ENCODE measurements at places on chromosomes 7 and 10.

- DNase-seq: no peak
These were observed 88.8 kb downstream of the GSAP start for GRCh38 chr7:77327067-77327931.

DNA sequence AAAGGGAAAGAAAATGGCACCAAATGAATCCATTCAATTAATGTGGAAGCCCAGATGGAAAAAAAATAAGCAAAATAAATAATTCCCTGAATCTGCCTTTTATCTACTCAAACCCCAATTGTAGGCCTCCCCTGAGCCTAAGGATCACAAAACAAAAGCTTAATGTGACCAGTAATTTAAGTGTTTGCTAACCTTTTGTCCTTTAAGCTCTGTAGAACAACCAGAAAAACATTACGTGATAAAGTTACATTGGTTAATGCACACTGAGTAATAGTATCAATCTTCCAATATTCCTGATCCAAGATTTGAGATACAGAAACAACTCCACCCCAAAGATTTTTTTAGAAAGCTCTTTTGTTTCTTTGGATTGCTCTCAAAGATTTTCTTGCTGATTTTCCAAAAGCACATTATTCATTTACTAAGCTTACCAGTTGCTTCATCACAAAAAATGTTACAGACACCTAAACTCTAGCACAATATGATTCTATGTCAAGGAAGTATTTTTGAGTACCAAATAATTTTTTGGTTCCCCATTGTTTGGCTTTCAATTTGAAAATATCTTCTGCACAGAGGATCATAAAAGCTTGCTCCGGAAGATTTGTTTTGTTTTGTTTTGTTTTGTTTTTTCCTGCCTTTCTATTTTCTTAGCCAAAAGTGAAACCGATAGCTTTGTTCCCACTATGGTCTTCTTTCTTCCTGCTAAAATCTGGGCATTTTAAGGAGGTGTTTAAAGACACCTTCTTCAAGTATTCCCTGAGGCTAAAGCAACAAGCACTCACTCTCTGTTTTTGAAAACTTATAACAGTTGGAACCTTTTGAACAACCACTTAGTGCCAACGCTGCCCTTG lies 54.2 kb downstream of the TRIL start:
- DNase-seq: no peak

DNA sequence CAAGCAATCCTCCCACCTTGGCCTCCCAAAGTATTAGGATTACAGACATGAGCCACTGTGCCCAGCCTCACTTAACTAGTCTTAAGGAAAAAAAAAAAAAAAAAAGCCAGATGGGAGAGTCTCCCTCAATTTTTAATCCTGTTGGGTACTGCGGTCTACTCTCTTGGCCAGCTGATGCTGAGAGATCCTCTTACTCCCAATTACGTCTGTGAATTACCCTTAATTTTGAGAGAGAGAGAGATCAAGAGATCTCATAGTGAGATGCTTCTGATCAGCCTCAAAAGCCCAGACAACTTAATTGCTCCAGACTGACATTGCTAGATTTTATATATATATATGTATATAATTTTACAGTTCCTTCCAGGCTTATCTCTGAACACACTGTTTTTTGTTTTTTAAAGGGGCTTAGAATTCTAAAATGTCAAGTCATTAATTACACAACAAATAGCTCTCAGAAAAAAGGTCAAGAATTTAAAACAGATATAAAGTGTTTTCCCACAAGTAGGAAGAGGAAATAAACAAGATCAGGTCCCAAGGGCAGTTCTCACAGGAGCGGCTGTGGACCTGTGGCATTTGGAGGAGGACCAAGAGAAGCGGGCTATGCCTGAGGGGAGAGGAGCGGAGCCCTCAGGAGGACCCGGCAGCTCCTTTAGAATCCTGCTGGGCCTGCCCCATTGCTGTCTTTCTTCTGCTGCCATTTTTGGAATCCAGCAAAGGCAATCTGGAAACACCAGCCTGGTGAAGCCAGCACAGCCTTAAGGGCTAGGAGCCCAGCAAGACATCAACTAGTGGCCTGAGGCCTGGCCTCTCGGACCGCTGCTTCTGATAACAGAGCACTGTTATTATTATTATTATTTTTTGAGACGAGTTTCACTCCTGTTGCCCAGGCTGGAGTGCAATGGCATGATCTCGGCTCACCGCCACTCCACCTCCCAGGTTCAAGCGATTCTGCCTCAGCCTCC lies 30.1 kb downstream of the DENND2A start:
- DNase-seq: no peak

- no peak for DNase-seq
These were observed 28.4 kb downstream of the VSTM4 start for GRCh38 chr10:49086889-49087288.

- DNase-seq: no peak
These were observed 45.8 kb downstream of the HDAC9 start for GRCh38 chr7:18541181-18541870.

- no peak for DNase-seq
These were observed 220.5 kb downstream of the CDK14 start for GRCh38 chr7:90816511-90817142.

- DNase-seq: no peak
These were observed 593.8 kb upstream of the ANKRD30A start for GRCh38 chr10:36531621-36532020.

DNA sequence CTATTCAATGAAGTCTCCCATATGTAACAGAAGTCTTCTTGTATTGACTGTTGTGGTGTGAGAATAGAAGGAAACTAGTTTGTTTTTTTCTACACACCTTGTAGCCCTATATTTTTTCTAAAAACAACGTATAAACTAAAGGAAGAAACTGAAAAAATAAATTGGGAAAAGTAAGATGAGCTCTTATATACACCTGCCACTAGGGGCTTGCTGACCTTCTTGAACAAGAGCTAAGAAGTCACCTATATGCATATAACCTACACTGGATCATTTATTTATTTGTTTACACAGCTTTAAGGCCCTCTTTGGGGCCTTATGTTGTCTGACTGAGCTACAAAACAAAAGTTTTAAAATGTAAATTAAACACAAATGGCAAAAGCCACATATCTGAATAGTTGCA lies 383.0 kb downstream of the HPSE2 start:
- DNase-seq: no peak

DNA sequence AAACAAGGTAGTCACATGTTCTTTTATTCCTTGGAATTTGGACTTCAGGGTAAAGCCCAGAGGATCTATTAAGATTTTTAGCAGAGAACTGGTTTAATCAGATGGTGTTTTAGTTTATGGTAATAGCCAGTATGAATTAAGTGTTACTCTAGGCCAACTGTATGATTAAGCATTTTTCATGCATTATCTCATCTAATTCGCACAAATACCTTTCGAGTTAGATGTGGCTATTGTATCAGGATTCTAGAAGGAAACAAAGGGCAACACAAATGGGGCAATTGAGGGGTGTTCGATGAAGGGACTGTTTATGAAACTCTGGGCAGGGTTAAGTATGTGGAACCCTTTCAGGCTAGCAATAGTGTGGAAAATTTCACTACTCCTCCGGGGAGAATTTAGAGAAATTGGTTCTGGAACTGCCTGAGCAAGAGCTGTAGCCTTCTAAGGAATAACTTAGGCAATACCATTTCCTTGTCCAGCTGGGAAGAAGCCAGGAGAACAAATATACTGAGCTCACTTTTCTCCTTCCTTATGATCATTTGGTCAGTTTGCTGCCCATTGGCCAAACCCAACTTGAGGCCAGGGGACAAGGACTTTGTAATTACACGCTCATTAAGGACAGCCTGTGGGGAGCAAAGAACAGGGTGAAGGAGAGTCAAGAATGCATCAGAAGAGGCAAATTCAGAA lies 319.0 kb upstream of the FZD1 start:
- no peak for DNase-seq

GRCh38 chr7:149284343-149284742 lies 22.3 kb downstream of the ZNF783 start:
- no peak for DNase-seq

- no peak for DNase-seq
These were observed 1.5 kb downstream of the ZC3HAV1L start for GRCh38 chr7:139034336-139034735.

DNA sequence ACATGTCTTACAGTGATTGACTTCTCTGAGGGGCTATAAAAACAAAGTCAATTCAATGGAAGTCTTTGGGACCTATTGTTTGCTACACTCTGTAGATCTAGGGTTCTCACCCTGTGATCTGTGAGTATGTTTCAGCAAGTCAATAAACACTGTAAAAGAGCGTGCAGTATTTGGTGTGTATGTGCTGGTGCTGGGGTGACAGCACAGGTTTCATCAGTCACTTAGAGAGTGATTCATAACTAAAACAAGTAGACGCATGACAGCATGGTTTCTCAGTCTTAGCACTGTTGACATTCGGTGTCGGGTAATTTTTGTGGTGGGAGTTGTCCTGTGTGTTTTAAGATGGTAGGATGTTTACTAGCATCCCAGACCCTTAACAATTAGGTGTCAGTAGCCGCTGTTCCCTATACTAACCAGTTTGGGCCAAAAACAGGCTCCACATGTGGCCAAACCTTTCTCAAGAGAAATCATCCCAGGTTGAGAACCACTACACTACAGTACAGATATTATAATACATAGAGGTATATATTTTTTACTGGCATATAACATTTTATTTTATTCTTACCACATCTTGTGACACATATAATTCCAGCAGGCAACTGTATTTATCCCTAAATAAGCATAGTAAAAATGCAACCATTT lies 411.8 kb downstream of the ARL4A start:
- DNase-seq: no peak

- no peak for DNase-seq
These were observed 26.0 kb downstream of the LRRC18 start for GRCh38 chr10:48913674-48914073.

DNA sequence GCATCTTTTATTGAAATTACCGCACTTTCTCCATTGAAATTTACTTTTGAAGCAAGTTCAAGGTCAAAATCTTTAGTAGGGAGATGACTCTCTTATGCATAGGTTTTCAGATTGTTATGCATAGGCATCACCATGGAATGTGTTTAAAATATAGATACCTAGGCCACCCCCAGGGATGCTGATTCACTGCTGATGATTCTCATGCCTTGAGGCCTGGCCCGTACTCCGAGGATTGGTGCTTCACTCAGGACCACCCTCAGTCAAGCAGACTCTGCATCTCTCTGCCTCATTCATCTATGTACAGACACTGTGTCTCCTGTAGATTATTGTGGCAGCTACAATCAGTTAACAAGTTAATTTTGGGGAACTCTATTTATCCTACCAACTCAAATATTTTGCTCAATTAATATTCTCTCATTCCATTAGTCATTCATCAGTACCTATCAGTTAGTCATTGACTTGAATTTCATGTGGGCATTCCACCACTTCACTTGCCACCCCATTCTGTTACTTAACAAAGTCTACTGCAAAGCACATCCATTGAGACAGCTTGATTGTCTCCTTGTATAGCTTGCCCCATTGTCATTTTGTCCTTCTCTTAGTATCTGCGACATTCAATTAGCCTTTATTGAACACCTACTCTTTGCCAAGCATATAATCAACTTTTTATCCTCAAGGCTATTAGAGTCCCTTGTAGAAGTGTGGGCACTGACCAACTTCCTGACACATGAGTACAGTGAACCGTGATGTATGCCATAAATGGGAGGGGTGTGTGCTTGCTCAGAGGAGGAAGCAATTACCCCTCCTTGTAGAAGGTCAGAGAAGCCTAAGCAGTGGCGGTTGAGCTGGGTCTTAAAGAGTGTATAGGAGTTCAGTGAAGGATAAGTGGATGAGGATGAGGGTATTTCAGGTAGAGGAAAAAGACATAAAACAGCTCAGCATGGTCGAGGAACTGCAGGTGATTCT lies 255.6 kb upstream of the BMPER start:
- no peak for DNase-seq

GRCh38 chr7:73442222-73442902 lies 8.8 kb downstream of the FZD9 start:
- no peak for DNase-seq

DNA sequence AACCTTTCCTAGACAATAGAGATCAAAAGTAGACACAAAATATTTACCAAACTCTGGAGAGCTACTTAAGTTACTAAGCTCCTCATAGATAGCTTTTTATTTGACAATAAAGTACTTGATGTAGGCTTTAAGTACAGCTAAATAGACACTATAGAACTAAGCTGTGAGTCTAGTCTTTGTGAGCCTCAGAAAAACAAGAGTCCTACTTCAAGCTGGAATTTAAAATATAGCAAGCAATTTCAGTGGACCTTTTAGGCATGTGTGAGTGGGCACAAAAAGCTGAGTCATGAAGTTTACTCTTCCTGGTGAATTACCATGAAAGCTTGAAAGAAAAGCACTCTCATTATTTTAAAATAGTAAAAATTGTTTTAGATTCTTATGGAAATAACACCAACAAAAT lies 76.1 kb downstream of the ADD3 start:
- no peak for DNase-seq

DNA sequence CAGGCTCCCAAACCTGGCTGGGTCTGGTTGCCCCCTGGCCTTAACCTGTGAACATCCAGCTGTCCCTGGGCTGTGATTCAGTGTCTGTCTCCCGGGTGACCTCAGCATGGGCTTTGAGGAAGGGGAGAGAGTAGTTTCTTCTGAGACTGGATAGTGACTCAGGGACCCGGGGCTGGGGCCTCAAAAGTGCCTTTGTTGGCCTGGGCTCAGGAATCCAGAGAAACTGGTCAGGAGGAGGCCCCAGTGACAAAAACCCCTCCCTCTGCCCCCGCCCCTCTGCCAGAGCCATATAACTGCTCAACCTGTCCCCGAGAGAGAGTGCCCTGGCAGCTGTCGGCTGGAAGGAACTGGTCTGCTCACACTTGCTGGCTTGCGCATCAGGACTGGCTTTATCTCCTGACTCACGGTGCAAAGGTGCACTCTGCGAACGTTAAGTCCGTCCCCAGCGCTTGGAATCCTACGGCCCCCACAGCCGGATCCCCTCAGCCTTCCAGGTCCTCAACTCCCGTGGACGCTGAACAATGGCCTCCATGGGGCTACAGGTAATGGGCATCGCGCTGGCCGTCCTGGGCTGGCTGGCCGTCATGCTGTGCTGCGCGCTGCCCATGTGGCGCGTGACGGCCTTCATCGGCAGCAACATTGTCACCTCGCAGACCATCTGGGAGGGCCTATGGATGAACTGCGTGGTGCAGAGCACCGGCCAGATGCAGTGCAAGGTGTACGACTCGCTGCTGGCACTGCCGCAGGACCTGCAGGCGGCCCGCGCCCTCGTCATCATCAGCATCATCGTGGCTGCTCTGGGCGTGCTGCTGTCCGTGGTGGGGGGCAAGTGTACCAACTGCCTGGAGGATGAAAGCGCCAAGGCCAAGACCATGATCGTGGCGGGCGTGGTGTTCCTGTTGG lies at the start of gene CLDN4:
Gene CLDN4 (plus strand): TSS at position 316 of the 903 bp plus-strand sequence. CDS start 206 bp downstream, at position 522.
- DNase-seq: no peak

DNA sequence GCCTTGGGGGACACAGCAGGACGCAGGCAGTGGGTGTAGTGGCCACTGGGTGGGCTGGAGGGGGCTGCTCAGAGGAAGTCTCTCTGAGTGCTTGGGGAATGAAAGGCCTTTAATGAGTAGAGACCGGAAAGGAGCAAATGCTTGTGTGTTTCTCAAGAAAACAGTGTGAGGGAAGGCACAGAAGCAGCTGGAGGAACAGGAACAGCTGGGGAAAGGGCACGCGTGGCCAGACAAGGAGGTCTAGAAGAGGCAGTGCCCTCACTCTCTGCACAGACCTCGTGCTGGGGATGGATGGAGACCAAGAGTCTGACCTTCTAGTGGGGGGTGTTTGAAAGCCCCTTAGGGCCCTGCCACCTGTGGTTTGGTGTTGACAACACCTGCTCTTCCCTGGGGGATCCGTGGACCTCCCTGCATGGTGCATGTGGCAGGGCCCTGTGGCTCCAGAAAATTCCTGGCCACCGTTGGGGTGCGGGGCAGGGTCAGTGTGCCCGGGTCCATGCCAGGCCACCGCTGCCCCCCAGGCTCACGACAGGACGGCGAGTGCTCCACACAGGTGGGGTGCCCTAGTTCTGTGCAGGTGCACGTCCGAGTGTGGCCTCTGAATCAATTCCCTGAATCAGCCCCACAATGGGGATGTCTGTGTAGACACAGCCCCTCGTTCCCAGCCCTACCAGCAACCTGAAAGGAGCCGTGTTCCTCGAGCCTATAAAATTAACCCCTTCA lies 25.9 kb upstream of the FAM20C start:
- DNase-seq: no peak

Measured in stimulated activated CD4-positive, alpha-beta T cell treated with anti-CD3 and anti-CD28 coated beads, Interleukin-15, amount 100 ng/mL, for 1 hour (primary cell).